AG09319 (cell line): ENCODE measurements at places on chromosomes 13 and 19.

DNA sequence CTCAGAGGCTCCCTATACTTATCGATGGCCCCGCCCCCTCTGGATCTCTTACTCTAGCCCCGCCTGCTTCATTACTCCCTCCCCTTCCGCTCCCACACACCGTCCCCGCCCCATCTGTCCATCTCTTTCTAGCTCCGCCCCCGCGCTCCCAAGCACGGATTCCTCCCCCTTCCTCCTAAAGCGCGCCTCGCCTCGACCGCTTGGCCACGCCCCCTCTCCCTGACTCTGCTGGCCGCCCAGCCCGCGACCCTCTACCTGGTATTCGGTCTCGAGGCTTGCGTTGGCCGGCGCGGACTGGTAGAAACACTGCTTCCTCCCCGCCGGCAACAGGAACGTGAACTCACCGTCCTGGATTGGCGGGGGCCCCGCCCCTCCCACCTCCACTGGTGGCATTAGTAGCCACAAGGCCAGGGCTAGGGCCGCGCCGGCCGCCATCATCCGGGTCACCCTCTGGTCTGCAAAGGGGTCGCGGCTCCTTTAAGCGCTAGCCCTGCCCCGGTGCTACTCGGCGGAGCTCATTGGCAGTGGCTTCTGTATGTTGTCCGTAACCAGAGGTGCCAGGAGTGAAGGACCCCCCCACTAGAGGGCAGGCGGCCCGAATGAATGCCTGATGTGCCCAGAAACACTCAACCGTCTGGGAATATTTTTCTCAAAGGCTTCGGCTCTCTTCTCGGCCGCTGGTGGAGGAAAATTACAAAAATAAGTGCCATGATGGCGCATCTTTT, at the start of gene TMED1:
TSS of gene TMED1 (minus strand) at position 459 of the 725 bp plus-strand sequence. CDS start at position 438, 21 bp downstream.
- peak; percentile 99 for DNase-seq

- no peak for DNase-seq
These were observed 585.2 kb downstream of the PCDH9 start for GRCh38 chr13:66644855-66645460.

- no peak for DNase-seq
These were observed 81.9 kb downstream of the RAB20 start for GRCh38 chr13:110479648-110480047.

DNA sequence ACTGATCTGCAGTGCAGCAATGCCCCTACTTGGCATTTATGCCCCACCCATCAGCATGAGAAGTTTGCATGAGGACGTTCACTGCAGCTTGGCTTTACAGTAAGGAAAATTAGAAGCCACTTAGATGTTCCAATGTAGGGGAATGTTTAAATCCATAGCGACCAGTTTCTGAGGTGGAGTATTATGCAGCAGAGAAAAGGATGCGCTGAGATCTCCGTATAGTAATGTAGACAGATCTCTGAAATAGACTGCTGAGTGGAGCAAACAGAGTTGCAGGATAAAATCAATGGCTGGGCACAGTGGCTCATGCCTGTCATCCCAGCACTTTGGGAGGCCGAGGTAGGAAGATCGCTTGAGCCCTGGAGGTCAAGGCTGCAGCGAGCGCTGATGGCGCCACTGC, 10.1 kb downstream of the PGPEP1 start:
- DNase-seq = no peak

DNA sequence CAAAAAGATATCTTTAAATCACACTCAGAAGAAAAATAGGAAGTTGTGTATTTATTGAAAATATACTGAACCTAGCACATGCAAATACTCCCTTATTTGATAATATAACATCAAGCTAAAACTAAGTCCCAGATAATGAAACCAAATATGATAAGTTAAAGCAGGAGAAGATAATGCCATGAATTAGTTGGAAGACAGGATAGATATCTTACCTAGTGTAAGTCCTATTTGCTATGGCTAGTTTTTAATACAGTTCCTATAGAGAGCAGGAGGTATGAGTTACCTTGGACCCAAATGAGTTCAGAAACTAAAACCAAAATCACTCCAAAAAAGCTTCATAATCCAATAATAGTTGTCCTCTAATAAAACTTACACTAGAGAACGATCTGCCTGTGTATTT, 1407.1 kb upstream of the MIR17HG start:
- DNase-seq = no peak

- DNase-seq = peak; percentile 31
These were observed 55.7 kb downstream of the MRPL57 start for GRCh38 chr13:21232196-21232595.

DNA sequence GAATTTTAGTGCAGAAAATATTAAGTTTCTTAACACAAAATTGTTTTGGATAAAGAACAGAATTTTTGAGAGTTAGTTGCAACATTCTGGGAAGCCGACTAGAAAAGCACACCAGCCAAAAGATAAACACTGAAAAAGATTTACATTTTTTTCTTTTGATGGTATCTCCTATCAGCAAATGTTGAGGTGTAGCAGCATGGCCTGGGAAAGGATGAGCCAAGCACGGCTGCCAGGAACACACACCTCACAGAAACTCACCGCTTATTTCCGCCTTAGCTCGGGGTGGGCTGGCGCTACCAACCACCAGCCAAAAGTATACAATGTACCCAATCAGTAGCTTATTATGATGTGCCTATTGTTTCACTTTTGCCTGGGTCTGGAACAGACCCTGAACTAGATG, 134.7 kb downstream of the MIPEP start:
- DNase-seq = no peak
